Activated CD4-positive, CD25-positive, alpha-beta regulatory T cell (primary cell): ENCODE measurements at places on chromosomes 2 and 18.

- DNase-seq = no peak
Observed at GRCh38 chr2:197124639-197125390, 185.8 kb downstream of the ANKRD44 start.

DNA sequence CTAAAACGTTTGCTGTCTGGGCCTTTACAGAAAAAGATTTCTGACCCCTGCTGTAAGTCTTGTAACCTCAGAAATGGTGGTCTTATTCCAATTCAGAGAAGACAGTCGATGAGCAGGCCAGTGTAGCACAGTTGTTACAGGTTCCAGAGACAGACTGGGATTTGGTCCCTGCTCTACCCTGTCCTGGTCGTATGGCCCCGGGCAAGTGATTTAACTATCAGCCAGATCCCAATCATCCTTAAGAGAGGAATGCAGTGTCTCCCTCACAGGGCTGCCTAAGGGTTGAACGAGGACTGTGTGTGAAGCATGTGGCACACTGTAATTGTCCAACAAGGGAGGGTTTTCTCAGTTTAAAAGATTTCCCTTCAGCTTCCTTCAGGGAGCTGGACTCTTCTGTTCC is 47.2 kb downstream of the HK2 start:
- DNase-seq = no peak

GRCh38 chr2:74843899-74844298 is 10.0 kb downstream of the HK2 start:
- no peak for DNase-seq

GRCh38 chr18:56481751-56482150 is 156.6 kb downstream of the TXNL1 start:
- no peak for DNase-seq

- no peak for DNase-seq
Observed at GRCh38 chr2:134195341-134195740, 58.5 kb upstream of the MGAT5 start.

DNA sequence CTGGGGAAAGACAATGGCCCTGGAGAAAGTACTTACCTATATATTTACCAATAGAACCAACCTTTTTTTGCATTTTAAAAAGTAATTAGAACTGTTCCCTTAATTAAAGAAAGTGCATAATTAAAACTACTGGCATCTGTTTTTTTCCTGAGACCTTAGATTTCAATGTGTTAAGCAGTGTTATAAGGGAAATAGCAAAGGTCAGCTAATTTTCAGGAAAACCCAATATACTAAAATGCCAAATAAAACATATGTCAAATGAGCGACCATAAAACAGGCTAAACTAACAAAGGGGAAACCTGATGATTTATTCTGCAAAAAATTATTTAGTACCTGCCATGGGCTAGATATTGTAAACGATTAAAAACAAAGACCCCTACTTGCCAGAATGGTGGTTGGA is 223.9 kb upstream of the SESTD1 start:
- no peak for DNase-seq

- no peak for DNase-seq
Observed at GRCh38 chr18:47574966-47575365, 323.5 kb upstream of the SKOR2 start.

- DNase-seq = no peak
Observed at GRCh38 chr2:160227293-160227915, 27.3 kb upstream of the ITGB6 start.

DNA sequence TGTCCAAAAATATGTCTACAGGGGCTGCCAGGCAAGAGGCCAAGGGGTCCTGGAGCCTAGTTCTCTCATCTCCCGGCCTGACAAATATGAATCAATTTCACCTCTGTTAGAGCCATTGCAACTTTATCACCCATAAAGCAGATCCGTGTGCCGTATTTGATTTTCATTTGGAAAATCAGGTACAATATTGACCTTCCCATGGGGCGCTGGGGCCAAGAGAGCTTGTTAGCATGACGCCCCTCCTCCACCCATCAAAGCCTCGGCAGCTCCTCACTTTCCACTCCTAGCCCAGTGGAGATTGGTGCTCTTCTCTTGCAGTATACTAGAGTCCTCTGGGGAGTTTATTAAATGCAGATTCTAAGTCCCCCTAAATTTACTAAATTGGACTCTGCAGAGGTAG is 96.8 kb downstream of the CAPN13 start:
- no peak for DNase-seq

GRCh38 chr2:64899081-64899865 is 89.9 kb upstream of the SLC1A4 start:
- no peak for DNase-seq

DNA sequence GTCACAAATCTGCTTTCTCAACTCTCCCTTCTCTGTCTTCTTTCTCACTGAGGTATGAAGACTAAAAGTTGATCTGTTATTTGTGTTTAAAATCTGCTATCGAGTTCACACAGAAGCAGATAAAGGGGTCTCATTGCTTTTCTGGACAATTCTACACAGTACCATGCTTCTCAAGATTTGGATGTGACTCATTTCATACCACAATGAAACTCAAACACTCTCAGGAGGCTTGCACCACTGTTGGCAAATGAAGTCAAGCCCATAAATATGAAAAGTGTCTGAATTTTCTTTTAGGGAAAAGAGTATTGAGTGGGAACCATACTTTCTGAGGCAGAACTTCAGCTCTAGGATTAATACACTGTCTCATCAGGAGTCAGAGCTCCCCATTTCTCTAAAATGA is 274.6 kb upstream of the CYRIA start:
- no peak for DNase-seq
